Ovary (tissue), 10 donors: ENCODE measurements at places on chromosomes 2 and 18.

DNA sequence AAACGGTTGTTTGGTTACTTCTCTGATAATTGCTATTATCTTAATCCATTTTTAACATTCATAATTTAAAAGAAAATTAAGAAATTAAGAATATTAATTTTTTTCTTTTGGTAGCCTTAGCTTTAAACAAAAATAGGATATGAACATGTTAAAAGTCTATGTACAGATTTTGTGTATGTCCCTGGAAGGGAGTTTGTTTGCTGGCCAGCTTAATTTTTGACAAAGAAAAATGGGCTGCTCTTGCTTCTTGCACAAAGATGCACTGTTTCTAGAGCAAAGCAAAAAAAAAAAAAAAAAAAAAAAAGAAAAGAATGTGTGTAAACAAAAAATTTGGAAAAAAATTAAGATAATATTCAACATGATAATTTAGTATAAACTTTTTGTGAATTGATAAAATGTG is 1.3 kb downstream of the RFTN2 start:
- no peak for DNase-seq
- H3K36me3 ChIP-seq, result no peaks in the 10 kb centered on the region
- peaks cover 6% of the 10 kb centered on the region for H3K4me1 ChIP-seq
- H3K27ac ChIP-seq, result no peak overlapping the region

- no peaks in the 10 kb centered on the region for H3K27me3 ChIP-seq
- peaks cover 6% of the 10 kb centered on the region for H3K4me1 ChIP-seq
- no peak overlapping the region for H3K4me3 ChIP-seq
- peak; percentile 67 for DNase-seq
- no peaks in the 10 kb centered on the region for H3K36me3 ChIP-seq
Observed at GRCh38 chr2:102057502-102058292, 65.9 kb downstream of the IL1R2 start.

GRCh38 chr18:37282386-37283037 is 283.1 kb downstream of the CELF4 start:
- no peaks in the 10 kb centered on the region for H3K27me3 ChIP-seq
- no peaks in the 10 kb centered on the region for H3K4me1 ChIP-seq
- H3K4me3 ChIP-seq, result no peak overlapping the region

DNA sequence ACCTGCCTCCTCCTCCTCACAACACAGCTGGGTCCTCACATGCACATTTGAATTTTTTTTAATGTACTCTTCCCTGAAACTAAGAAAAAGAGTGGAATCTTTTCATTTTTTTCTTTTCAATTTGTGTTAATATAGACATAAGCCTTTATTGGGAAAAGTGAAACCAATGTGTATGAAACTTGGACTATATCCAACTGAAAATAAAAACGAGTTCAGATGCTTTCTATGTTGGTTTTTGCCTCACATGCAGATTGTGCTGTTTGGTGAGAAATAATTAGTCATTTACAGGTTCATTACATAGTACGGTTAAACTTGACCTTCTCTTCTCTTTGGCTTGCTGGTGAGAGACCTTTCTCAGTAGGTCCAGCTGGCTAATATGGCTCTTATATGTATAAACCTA is 515.2 kb upstream of the FANCL start:
- DNase-seq, result no peak
- no peak overlapping the region for H3K27ac ChIP-seq
- no peaks in the 10 kb centered on the region for H3K27me3 ChIP-seq
- no peak overlapping the region for H3K4me3 ChIP-seq

DNA sequence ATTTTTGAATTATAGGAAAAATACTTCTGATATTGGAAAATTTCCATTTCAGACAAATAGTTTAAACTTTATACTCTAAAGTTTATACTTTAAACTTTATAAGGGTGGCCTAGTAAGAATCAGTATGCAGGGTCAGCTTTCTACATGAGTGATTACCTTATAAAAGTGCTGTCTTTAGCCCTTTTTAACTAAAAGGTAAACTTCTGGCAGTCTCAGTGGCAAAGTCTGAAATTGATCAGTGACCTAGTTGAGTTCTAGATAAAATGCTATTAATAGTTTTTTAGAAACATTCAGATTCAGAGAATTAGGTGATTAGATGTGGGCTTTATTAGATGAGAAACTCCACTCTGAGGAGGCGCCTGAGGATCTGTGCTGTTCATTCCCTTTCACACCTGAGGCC is 15.5 kb downstream of the GORASP2 start:
- H3K4me1 ChIP-seq, result peaks cover 6% of the 10 kb centered on the region
- DNase-seq, result no peak
- H3K27ac ChIP-seq, result no peak overlapping the region
- H3K27me3 ChIP-seq, result no peaks in the 10 kb centered on the region
- H3K4me3 ChIP-seq, result no peak overlapping the region
- H3K36me3 ChIP-seq, result no peaks in the 10 kb centered on the region

DNA sequence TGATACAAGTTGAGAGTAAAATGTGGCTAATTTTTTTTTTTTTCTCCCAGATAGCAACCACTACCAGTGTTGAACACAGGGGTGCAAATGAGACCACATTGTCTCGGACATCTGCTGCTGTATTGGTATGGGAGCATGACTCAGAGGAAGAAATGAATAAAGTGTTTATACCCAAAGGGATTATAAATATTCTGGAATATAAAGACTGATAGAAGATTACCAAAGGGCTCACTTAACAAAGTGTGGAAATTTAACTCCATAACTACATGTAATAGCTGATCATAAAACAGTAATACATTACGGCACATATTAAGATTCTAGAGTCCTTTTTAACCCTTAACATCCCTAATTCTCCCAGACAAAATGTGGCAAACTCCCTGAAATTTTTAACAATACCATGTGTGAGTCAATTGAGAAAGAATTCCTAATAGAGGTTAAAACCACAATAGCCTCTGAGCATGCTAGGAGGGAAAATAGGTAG is 1023.0 kb upstream of the ACVR2A start:
- DNase-seq, result no peak
- H3K27ac ChIP-seq, result no peak overlapping the region
- no peaks in the 10 kb centered on the region for H3K27me3 ChIP-seq
- H3K36me3 ChIP-seq, result no peaks in the 10 kb centered on the region
- no peaks in the 10 kb centered on the region for H3K4me1 ChIP-seq

GRCh38 chr2:62415019-62415431 is 91.0 kb downstream of the TMEM17 start:
- H3K4me1 ChIP-seq, result peaks cover 9% of the 10 kb centered on the region
- H3K4me3 ChIP-seq, result no peak overlapping the region
- H3K27ac ChIP-seq, result no peak overlapping the region

GRCh38 chr18:44409071-44409470 is 271.6 kb upstream of the SETBP1 start:
- H3K36me3 ChIP-seq, result no peaks in the 10 kb centered on the region
- no peak overlapping the region for H3K4me3 ChIP-seq
- no peaks in the 10 kb centered on the region for H3K4me1 ChIP-seq
- no peak overlapping the region for H3K27ac ChIP-seq
- no peak for DNase-seq

- no peaks in the 10 kb centered on the region for H3K36me3 ChIP-seq
- H3K27ac ChIP-seq, result no peak overlapping the region
- no peaks in the 10 kb centered on the region for H3K27me3 ChIP-seq
- H3K4me1 ChIP-seq, result no peaks in the 10 kb centered on the region
- no peak for DNase-seq
- H3K4me3 ChIP-seq, result no peak overlapping the region
Observed at GRCh38 chr2:241598487-241598886, 38.5 kb downstream of the THAP4 start.

GRCh38 chr2:182456784-182457183 is 29.9 kb upstream of the PDE1A start:
- H3K27me3 ChIP-seq, result no peaks in the 10 kb centered on the region
- H3K36me3 ChIP-seq, result no peaks in the 10 kb centered on the region
- no peak for DNase-seq
- no peak overlapping the region for H3K27ac ChIP-seq
- H3K4me1 ChIP-seq, result no peaks in the 10 kb centered on the region

DNA sequence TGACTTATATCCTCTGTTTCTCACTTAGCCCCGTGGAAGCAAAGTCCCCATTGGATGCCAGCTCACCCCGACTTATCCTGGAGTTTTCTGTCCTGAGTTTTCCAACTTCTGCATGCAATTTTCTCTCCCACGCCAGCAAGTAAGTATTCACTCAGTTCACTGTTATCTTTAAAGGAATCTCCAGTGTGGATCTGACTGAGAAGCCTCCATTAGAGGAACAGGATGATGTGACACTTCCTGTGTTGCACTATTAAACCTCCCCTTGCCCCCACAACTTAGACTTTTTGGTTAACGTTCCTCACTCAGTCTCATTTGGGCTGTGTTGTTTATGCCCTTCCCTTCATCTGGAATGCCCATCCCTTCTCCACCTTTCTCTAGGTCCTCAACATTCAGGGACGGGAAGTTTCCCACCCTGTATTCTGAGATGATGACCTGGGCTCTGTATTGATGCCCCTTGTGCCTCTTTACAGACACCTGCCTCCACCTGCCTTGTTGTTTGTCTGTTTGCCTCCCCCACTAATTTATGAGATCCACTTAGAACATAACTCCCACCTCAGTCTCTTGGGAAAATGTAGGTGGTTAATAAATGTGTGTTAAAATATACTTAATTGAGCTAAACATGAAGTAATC is 536.1 kb upstream of the RAB6C start:
- H3K4me1 ChIP-seq, result no peaks in the 10 kb centered on the region
- no peaks in the 10 kb centered on the region for H3K27me3 ChIP-seq
- no peaks in the 10 kb centered on the region for H3K36me3 ChIP-seq
- DNase-seq, result no peak
